Pulmonary artery endothelial cell (primary cell): ENCODE measurements at places on chromosomes 4 and X. TPM values are rescaled to one million over a fixed set of nuclear protein-coding genes. Genes with fewer than 3 reads are reported as not detected.

DNA sequence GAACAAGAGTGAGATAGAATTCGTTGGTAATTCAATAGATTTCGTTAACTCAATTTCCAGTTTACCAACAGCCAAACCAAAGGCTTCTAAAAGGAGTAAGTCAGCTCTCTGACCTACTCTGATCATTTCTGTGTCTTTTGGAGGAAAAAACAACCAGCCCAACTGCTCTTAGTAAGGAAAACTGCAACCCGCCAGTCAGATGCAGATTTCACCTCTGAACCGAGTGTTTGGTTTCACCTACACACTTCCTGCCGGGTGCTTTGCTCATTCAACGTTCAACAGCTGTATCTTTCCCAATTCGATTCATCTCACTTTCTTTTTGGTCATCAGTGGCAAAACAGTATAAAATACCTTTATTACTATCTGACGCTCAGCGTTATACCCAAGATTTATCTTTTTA is 24.5 kb downstream of the TMSB4X start:
- no peak for DNase-seq

DNA sequence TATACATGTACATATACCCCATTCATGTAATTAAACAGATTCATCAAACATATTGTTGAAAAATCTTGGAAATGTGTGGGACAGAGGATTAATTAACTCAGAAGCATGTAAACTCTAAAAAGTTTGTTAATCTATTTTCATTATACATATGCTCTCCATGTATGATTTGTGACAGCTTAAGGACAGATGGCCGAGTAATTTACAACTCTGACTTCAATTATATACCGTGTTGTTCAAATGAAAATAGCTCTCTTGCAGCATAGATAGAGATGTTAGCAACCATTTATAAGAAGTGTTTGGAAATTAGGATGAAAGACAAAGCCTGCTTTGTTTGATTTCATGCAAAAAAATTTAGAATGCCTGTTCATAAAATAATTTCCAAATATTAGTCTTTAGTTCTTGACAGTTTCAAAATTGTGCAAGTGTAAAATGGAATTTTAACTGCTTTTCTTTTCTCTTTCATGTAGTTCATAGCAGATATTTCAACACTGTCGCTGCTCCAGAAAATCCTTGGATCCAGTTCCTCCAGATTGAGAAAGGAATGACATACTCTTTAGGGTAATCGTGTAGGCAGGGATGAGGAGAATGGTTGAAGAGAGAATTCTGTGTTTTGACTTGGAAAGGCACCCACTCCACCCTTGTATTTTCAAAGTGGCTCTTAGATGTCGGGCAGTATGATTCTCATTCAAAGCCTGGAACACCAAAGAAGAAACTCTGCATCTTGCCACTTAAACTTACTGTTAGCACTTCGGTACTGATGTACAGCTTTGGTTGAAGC is 23.1 kb downstream of the AFF2 start:
- no peak for DNase-seq

RCHY1 gene
- 45.2 and 54.1 TPM in 2 replicates for total RNA-seq

GRCh38 chrX:66900886-66901285 is 262.0 kb upstream of the EDA2R start:
- no peak for DNase-seq

- no peak for DNase-seq
These were observed 1.4 kb downstream of the ARHGEF6 start for GRCh38 chrX:136779346-136779781.

SH2D1A gene
- total RNA-seq = not detected in 2 replicates

CTAG1B gene
- total RNA-seq = not detected in 2 replicates

- DNase-seq = peak; percentile 20
These were observed 19.7 kb upstream of the GPAT3 start for GRCh38 chr4:83516042-83516772.

DNA sequence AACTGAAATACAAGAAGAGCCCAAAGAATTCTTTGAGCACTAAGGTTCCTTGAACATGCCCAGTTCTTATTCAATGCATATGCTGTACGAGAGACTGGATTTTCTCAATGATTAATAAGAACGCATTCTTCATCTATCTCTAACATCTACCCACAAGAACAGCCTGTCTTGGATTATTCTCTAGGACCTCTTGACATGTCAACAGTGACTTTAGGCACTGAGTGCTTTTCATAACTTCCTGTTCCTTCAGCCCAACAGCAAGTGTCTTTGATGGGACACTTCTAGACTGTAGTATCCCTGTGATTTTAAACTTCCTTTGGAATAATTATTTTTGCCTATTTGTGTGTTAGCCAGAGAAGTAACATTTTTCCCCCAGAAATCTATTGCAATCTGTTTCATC is 69.3 kb downstream of the OPHN1 start:
- no peak for DNase-seq
